ENCODE measurements at places on chromosomes 16 and 17.

GRCh38 chr17:46942441-46943217, 19.7 kb downstream of the GOSR2 start:
- DNase-seq = peak; percentile 60

- DNase-seq = no peak
Measured at GRCh38 chr16:74865922-74866598, 91.4 kb upstream of the FA2H start.

DNA sequence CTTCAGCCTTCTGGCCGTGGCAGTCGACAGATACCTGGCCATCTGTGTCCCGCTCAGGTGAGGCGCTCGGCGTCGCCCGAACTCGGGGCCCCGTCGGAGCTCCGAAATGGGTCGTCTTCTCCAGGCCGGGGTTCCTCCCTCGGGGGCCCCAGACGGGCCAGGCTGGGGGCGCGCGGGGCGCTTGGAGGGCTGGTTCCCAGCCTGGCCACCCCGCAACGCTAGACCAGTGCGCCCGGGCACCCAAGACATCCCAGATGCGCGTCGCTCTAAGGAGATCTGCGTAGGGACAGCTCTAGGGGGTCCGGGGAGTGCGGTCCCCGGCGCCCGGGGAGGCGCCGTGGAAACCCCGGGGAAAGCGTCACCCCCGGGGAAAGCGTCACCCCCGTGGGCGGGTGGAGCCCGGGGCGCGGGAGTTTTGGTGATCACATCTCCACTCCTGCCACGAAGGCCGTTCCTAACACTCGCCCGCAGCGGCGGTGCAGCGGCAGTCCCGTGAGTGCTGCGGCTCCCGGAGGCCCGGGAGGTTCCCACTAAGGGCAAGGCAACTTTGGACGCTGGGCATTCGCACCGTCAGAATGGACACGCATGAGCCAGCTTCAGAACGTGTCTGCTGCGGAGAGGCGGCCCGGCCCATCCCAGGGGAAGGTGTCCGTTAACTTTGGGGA, 729 bp downstream of the ADORA2B start:
- DNase-seq = peak; percentile 67

DNA sequence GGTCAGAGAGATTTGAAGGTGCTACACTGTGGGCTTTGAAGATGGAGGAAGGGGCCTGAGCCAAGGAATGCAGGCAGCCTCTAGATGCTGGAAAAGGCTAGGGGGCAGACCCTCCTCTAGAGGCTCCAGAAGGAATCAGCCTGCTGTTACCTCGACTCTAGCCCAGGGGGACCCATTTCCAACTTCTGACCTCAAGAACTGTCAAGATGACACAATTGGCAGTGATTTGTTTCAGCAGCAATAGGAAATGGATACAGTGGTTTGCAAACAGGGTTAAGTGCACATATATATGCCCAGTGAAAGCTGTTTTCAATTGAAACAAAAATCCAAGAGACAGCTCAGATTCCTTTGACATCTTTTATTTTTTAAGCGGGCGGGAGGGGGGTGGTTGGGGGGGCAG, 3.7 kb upstream of the ZDHHC1 start:
- DNase-seq = no peak

DNA sequence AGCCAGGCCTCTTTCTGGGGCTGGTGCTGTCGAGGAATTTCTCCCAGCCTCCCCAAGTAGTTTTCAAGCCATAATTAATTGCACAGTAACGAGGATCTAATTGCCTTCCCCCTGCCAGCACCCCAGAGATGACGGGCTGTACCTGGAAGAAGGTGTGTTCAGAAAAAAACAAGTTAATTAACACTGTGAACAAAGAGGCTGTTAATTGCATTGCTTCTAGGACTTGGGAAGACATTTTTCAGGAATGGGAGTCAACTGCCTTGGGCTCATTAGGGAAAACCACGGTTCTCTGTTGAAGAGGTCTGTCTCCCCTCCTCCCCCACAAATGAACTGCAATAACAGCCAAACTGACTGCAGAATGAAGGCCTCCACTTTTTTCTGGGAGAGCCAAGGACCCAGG, 176.7 kb downstream of the CCT6B start:
- DNase-seq = no peak

DNA sequence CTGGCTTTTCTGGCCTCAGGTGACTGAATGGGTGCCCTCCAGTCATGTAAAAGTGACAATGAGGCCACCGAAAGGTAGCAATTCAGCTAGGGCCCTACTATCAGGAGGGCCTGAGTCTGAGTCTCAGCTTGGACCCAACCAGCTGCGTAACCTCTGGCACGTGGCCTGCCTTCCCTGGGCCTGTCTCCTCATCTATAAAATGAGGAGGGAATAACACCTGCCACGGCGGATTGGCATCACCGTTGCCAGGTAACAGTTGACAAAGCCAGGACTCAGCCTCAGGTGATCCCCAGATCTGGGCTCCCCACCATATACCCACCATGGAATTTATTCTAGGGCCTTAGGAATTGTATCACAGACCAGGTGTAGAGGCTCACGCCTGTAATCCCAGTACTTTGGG, 217.1 kb downstream of the KATNIP start:
- no peak for DNase-seq

DNA sequence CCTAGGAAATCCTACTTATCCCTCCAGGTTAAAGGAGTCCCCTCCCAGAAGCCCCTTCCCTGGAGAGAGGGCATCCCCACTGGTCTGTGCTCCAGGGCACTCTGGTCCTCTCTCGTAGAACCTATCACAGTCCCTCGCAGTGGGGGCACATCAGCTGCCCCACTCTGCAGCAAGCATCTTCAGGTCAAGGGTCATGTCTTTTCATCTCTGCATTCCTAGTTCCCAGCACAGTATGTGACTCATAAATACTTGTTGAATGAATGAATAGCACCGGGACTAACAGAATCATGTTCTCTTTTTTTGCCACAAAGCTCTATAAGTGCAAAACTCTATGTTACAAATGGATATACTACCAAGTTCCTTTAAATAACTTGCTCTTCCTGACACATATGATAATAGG, 36.0 kb downstream of the RNF157 start:
- no peak for DNase-seq

DNA sequence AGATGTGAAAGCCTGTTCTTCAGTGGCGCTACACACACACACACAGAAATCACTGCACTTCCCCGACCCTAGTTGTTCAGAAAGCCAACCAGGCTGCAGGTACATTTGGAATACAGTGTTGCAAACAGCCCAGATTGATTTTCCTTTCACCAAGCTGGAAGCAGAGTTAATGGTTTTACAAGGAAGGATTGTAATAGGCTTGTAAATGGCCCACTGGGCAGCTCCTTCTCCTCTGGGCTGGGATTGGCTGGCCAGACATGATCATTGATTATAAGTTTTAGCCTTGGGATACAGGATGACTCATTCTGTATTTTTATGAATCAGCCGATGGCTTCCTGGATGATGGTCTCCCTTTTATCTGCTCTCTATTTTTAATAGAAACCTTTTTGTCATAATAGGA, 2.5 kb downstream of the VAT1L start:
- DNase-seq = no peak

Data from retina (tissue), 1 donor.